Stimulated activated CD4-positive, alpha-beta T cell treated with anti-CD3 and anti-CD28 coated beads, TNF-alpha, amount 100 ng/mL, for 1 hour (primary cell): ENCODE measurements at places on chromosomes 5 and 9.

GRCh38 chr9:107049803-107050184 is 186.8 kb downstream of the ZNF462 start:
- DNase-seq, result no peak

GRCh38 chr5:132714456-132715307 is 22.7 kb downstream of the KIF3A start:
- DNase-seq, result no peak

DNA sequence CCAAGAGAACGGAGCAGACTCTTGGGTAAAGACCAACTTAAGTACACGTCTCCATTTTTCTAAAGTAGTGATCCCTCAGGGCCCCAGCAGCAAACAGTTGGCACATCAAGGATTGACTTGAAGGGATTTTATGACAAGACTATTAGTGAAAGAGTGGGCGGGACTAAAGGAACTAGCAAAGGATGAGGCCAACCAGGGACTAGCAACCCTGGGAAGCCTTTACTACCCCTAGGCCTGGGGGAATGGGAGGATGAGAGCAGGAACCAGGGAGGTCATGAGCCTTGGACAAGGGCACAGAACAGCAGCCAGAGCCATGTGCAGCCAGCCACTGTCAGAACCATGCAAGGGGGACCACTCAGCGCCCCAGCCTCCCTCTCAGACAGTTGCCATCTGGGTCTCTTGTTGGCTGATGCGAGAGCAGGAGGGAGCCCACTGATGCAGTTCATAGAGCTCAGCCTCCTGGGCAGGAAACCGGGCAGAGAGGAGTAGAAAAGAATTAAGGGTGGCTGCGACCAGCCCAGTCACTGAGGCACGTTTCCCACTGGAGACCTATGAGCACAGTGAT is 28.1 kb downstream of the TGFBI start:
- no peak for DNase-seq

- no peak for DNase-seq
Measured at GRCh38 chr9:84169240-84169639, 171.3 kb downstream of the SLC28A3 start.

- no peak for DNase-seq
Measured at GRCh38 chr5:117761186-117761585, 1186.6 kb upstream of the SEMA6A start.

GRCh38 chr5:54017580-54017979 is 292.8 kb downstream of the ARL15 start:
- no peak for DNase-seq

DNA sequence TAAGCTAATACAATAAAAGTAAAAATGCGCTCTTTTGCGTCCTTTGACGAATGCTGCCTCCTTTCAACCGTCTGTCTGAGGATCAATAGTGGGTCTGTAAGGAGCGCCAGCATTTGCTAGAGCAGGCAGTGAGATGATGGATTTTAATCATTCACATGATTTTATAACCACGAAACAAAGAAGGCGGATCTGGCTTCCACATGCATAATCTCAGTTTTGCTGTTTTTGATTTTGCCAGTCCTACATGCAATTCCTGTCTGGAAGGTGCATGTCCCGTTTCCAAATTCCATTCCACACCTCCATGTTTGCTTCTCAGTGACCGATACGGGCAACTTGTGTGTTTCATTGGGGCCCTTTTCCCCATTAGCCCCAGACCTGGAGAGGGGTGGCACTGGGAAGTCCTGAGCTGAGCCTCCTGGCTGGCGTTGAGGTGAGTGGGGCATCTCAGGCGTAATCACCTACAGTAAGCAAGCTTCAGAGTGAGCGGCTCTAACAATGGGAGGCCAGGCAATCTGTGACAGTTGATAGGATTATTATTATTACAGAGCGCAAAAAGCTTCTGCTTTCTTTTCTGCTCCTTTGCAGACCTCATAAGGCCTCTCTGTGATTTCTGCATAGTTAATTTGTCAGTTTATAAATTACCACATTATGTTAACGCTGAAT is 405.4 kb downstream of the ZSWIM6 start:
- no peak for DNase-seq
